Stimulated activated CD8-positive, alpha-beta memory T cell treated with anti-CD3 and anti-CD28 coated beads, Interleukin-15, amount 100 ng/mL, for 1 hour (primary cell): ENCODE measurements at places on chromosomes 12 and 14.

GRCh38 chr14:50964683-50965390 lies 20.6 kb upstream of the PYGL start:
- no peak for DNase-seq

DNA sequence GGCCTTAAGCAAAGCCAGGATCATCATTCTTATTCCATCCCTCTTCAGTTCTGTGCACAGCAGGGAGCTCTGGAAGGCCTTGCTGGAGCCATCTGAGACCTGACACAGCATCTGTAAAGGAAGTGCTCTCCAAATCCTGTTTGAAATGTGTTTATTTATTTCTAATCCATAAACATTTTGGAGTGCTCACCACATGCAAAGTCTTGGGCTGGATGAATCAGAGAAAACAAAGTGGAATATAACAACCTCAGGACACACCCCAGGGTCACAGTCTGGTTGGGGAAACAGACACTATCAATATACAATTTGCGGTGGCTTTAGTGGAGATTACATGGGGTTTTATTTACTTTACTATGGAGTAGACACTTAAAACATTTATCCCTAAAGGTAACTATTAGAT lies 54.3 kb downstream of the BMP4 start:
- DNase-seq = no peak

DNA sequence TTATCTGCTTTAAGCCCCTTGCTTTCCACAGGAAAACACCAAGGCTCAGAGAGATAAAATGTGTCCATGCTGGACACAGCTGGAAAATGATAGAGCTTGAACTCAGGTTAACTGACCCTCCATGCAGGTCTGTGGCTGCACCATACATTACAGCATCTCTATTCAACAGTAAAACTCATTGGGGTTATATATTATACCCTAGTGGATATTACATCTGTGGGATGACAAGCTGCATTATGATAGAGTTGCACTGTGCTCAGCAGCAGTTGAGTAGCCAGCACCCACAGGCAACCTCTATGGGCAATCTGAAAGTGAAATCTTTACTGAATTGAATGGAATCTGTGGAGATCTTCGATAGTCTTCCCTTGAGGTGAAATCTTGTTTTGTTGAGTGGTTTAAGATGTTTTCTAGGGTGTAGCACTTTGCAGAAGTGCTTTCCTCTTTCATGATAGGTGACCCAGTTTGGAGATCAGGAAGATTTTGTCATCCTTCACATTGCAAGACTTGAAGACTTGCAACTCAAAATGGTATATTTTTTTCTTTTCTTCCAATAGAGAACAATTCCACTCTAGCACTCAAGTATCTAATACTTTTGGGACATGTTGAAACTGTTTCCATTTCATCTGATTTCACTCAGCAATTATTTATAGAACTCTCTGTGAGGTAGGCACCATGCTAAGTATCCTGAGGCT lies 389.2 kb downstream of the RAD51B start:
- DNase-seq = no peak

GRCh38 chr14:83575301-83575700 lies 1954.6 kb upstream of the FLRT2 start:
- no peak for DNase-seq

- no peak for DNase-seq
Observed at GRCh38 chr14:92035890-92036289, 4.0 kb downstream of the TRIP11 start.

DNA sequence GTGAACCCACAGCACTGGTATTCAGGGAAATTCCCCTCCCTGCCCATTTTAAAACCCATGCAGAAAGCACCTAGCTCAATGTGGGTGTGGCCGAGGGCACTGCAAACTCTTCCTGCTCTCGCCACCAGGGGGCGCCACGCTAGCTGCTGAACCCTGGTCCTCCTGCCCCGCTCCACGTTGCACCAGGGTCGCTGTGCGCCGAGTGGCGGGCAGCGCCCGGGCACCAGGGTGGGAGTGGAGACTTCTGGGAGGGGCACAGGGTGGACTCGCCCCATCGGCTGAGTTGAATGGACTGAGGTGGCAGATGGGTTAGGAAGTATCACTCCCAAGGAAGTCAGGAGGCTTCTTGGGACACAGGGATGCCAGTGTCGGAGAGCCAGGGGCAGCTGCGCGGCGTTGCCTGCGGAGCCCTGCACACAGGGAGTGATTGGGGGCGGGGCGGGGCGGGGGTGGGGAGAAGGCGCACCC lies 48.1 kb upstream of the BCL11B start:
- DNase-seq = peak; percentile 25

GRCh38 chr12:132131229-132131628 lies 12.9 kb downstream of the DDX51 start:
- DNase-seq = no peak

DNA sequence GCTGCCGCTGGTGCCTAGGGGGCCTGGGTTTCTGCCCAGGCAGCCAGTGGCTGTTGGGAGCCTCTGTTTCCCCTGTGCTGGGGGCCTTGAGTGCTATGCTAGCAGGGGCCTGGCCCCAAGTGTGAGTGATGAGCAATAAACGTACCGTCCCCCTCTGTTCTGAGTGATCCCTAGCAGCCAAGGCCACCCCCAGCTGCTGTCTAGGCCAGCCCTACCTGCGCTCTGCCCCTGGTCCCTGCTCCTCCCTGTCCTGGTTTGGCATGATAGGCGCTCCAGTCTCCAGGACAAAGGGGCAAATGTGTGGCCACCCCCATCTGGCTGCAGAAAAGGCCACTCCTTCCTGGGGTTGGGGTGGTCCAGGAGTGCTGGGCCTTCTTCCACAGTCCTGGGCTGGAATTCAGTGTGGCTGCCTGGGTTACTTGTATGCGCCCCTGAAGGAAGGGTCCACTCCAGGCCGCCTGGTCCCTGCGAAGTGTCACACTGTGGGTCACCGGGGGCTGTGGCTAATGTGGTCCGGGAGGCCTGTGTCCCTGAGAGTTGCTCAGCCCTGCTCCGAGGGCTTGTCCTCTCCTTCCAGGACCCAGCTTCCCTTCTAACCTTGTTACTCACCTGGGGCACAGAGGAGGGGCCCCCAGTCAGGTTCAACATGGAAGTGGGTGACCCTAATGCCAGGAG lies 7.0 kb downstream of the TRMT61A start:
- DNase-seq = no peak

DNA sequence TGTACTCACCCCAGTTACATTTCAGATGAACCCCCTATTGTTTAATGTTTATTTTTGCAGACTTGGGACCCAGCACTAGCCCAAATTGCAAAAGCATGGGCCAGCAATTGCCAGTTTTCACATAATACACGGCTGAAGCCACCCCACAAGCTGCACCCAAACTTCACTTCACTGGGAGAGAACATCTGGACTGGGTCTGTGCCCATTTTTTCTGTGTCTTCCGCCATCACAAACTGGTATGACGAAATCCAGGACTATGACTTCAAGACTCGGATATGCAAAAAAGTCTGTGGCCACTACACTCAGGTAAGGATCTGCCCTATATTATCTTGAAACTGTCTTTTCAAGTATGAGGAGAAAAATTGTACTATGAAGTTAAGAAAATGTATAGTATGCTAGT lies 1.2 kb downstream of the GLIPR1 start:
- no peak for DNase-seq

- DNase-seq = no peak
Observed at GRCh38 chr14:61569812-61570548, 125.3 kb upstream of the HIF1A start.
